ENCODE measurements at places on chromosomes 4 and X.

DNA sequence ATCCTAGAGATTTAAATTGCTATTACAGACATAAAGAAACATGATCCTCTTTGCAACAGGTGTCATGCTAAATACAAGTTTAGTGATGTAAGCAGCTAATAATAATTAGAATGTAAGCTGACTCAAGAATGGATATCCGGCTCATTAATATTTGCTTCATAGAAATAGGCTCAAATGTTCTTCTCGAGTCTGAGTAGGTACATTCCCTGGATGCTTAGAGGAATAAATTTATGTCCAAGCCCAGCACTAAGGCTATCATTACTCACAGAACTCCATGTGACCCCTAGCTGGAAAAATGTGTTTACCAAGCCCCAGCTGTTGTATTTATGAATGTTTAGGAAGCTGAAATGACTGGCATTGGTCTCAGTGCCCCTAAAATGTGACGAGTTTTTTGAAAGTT lies 87.6 kb upstream of the TSPAN7 start:
- no peak for DNase-seq

DNA sequence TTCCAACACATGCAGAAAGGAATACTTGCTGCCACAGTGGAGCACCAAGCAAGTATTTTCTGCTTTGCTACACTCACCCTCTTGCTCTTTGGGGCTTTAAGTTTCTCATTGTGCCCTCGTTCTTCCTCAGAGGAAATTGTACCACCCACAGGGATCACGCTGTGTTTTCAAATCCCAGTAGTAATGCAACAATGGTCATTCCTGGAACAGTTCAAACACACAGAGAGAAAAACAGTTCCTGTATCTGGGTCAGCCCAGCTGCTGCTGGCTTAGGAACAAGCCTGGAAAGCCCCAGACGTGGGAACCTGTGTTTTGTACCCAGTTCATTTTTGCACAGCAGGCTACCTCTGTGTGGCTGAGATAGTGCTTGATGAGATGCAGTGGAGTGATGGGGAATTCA lies 907.8 kb downstream of the STPG2 start:
- DNase-seq = no peak

DNA sequence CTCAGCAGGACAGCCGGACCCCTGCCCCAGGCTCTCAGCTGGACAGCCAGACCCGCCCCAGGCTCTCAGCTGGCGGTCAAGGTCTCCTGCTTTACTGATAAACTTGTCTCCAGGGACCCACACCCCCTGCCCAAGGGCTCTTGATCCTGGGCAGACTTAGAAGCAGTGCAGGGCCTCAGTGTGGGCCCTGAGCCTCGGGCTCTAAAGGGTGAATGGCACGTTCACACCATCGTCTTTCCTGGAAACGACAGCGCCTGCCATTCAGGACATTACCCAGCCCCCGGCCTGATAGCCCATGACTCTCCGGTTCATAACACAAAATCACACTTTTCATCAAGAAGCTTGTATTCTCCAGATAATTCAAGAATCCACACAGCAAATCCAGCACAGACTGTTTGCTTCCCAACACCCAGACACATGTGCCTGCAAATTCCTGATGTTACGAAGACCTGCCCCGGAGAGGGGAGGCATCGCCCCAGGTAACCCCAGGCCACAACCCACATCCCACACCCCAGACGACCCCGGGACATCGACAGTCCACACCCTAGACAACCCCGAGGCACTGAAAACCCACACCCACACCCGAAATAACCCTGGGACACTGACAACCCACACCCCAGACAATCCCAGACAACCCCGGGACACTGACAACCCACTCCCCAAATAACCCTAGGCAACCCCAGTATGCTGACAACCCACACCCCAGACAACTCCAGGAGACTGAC lies 136.8 kb downstream of the FAM53A start:
- DNase-seq = no peak

DNA sequence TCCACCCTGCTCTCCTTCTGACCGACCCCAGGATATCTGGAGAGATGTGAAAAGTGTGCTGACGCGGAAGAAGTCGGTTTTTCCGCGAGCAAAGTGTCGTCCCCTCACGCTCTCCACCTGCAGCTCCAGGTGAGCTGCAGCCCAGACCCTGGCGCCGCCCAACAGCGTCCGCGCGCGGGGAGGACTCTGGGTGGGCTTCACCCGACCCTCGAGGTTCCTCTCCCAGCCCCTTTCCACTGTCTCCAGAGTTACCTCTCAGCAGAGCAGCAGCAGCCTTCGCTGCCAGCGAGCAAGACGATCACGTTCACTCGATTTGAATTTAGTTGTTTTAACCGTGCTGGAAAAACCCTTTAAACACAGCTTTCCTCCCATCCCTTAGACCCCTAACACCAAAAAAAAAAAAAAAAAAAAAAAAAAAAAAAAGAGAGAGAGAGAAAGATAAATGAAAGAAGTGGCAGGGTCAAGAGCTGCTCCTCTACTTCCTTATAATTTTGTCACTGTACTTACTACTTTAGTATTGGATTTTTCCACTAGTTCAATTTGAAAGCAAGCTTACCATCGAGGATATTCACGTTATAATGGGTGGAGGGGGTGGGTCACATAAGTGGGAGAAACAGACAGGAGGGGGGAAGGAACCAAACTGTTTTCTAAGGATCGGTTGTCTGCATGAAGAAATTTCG lies 758 bp upstream of the NR3C2 start:
- no peak for DNase-seq
